ENCODE measurements at places on chromosomes 2 and 18.

- no peak for DNase-seq
These were observed 20.2 kb downstream of the TWIST2 start for GRCh38 chr2:238868067-238868524.

GRCh38 chr18:37364237-37364636 lies 201.4 kb downstream of the CELF4 start:
- no peak for DNase-seq

GRCh38 chr18:7844017-7844416 lies 276.9 kb downstream of the PTPRM start:
- no peak for DNase-seq

- no peak for DNase-seq
These were observed 106.7 kb upstream of the ASB18 start for GRCh38 chr2:236370847-236371409.

GRCh38 chr18:3498698-3499471 lies 48.9 kb downstream of the TGIF1 start:
- no peak for DNase-seq

Measured in NCI-H187 treated with DMSO at 0.1 percent for 48 hours (cell line).